ENCODE measurements at places on chromosomes 2 and 18.

DNA sequence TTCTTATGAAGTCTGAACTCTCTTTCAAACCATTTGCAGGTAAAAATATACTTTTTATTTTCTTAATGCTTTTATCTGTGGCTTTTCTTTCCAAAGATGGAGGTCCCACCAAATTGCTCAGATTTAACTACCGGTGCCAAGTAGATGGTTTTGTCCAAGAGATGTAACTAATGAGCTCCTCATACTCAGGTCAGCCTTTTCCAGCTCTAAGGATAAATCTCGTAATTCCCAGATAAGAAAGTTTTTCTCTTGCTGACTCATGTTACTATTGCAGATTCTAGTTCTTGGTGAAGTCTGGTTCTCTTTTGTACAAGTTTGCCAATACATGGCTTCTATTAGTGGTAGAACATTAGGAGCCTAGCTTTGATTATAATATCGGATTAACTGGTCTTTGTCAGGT, 550.8 kb upstream of the ZNF804A start:
- no peak for DNase-seq

DNA sequence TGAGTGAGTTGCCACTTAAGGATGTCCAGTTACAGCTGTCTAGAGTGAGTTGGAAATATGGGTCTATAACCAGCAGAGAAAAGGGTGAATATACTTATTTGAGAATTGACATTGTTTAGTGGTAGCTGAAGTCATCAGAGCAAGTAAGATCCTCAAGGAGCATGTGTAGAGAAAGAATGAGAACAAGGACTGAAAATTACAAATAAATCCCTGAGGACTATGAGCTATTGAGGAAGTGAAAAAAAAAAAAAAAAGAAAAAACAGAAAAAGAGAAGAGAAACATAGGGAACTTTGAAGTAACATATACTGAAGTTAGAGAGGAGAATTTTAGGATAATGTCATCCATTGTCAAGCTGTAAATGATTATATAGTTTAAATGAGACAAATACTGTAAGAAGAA, 134.0 kb upstream of the CCDC68 start:
- no peak for DNase-seq

- no peak for DNase-seq
Measured at GRCh38 chr2:110732422-110733413, at the start of gene ACOXL. Gene ACOXL (plus strand): TSS chr2:110732573. CDS start chr2:110768390, 35,817 bp downstream.

DNA sequence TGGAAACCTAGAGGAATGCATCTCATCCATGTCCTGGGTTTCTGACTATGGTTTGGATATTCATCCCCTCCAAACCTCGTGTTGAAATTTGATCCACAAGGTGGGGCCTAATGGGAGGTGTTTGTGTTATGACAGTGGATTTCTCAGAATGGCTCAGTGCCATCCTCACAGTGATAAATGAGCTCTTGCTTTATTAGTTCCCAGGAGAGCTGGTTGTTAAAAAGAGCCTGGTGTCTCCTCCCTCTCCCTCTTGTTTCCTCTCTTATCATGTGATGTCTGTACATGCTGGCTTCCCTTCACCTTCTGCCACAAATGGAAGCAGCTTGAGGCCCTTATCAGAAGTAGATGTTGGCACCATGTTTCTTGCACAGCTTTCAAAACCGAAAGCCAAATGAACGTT, 424.3 kb downstream of the DCC start:
- DNase-seq = no peak

DNA sequence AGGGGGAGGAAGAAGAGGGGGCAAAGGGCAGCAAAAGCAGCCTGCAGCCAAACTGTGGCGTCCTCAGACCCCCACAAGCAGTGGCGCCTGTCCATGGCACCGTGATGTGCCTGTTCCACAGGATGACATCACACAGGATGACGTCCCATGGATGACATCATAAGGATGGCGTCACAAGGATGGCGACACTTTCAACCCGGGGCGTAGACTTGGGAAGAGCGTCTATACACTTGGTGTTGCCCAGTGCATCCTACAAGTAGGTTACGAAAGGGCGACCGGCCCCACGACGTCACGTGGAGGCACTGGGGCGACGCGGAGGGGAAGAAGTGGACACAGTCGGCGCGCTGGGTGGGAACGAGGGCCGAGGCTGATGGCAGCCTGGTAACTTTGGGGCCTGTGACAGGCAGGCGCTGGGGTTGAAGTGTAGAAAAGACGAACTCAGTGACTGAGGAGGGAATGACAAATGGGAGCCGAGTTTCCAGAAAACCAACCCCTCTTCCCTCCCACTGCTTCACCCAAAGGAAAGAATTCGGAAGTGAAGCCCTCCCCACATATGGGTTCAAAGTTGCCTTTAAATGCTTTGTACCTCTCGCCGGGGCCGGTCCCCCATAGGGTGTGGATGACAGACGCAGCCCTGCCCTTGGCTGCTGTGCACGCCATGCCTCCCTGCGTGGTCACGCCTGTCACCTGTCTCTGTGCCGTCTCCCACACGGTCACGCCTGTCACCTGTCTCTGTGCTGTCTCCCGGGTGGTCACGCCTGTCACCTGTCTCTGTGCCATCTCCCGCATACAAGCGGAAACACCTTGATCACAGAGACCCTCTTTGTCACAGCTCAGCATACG, 13.4 kb upstream of the KCNG2 start:
- DNase-seq = no peak

DNA sequence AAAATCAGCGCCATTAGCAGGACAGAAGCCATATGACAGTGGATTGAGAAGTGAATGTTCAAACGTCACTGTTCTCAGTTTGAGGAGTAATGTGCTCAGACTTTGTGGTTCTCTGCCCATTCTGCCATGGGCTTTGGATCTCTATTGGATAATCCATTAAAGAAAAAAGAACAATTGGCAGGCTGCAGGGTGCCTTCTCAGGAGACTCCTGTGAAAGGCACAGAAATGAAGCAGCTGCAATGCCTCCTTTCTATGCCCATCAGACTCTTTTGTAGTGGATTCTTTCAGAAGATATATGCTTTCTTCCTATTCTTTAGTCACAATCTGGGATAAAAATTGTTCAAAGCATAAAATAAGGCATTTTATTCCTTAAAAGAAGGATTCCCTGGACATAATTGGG, 506.9 kb upstream of the KLHL29 start:
- no peak for DNase-seq

DNA sequence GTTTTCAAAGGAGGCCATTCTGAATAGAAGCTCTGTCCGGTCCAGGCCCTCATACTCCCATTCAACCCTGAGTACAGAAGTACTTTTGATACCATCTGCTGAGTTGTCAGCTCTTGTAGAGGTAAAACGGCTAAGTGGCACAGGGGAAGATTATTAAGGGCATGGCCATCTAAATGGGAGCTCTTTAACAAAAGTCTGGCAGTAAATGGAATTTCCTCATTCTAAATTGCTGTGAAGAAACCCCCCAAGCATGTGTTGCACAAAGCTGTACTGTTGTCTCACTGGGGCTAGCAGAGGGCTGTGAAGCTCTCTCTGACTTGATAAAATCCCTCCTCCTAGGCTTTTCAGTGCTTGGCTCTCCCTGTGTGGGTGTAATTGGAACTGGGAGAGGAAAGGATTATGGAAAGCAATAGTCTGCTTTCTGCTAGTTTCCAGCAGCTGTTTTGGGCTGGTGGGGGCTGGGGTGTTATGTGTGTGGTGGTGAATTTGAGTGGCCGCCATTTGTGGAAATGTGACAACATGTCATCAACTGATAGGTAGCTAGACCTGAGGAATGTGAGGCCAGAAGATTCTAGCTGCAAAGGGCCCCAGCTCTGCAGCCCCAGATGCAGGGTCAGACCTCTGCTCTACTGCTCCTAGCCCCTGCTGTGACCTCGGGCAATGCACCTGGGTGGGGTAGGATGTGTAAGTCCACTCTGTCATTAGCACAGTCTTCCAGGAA, 65.1 kb downstream of the MAP4K4 start:
- DNase-seq = no peak

DNA sequence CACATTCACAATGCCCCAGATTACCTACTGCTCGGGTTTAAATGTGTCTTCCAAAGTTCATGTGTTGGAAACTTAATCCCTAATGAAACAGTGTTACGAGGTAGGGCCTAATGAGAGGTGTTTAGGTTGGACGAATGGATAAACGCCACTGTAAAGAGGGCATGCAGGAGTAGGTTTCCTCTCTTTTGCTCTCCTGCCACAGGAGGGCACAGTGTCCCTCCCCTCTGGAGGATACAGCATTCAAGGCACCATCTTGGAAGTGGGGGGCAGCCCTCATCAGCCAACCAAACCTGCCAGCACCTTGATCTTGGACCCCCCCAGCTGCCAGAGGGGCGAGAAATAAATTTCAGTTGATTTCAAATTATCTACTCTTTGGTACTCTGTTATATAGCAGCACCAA, 103.5 kb downstream of the TSHZ1 start:
- no peak for DNase-seq

DNA sequence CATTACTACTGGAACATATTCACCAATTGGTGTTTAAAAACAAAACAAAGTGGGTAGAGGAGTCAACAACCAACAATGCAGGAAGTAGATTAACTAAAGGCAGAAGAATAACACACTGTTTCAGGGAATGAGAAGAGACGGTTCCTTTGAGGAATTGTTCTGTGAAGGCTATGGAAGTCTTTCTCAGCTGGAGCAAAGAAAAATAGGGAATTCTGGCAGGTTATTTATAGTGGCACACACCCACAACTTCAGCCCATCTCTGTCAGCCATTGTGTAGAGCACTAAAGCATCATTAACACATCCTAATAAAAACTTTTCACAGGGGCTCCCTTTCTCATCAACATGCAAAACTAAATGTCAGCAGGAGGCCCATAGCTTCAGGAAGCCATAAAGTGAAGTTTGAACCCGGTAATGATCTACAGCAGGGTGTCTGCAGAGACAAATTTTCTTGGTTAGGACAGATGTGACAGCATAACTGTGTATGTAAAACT, 113.6 kb downstream of the CDH2 start:
- DNase-seq = peak; percentile 62

DNA sequence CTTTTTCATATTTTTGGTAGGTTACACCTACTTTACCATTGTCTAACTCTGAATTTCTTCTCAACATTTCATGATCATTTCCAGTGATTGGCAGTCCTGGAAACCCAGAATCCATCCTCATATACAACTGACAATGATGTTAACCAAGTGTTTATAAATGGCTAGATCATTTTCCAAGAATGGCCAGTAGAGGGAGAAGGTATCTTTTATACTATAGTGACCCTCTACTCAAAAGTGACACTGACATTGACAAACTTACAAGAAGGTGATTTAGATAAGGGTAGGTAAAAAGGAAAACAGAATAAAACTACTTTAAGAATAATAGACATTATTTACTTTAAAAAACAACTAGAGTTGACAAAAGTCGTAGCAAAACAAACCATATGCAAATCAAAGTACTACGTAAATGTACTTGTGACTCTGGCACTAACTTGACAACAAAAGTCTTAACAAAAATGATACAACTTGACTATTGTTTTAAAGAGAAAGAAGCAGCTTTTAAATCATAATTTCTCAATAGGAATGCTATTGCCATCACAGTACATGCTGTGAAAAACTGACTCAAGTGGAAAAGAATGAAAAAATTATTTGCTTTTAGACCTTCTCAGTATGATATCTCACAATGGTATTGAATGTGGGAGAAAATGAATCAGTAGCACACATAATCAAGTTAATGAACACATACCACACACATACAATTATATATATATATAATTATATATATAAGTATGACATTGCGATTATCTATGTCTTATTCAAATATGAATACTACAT, 76.6 kb upstream of the GRB14 start:
- no peak for DNase-seq

GRCh38 chr2:32949260-32949659, 2.5 kb downstream of the LTBP1 start:
- DNase-seq = no peak

- DNase-seq = no peak
Measured at GRCh38 chr2:212957624-212958023, 193.8 kb downstream of the IKZF2 start.

- DNase-seq = no peak
Measured at GRCh38 chr2:232835687-232836208, 34.3 kb upstream of the SNORC start.

DNA sequence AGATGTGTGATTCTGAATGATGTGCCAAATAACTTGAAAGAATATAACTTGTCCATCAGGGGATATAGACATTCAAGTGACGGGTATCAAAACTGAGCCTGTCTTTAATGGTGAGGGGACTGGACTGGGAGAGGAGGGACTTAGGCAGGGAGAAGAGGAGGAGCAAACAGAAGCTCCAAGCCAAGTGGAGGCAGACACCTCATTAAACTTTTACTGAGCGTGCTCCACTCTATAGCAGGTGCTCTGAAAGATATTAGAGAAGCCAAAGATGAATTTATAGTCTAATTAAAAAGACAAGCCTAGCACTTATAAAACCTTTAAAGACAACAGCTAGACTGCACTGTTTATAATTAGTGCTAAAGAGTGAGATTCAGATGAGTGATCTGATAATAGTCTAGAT, 47.7 kb upstream of the SMAD2 start:
- DNase-seq = no peak

DNA sequence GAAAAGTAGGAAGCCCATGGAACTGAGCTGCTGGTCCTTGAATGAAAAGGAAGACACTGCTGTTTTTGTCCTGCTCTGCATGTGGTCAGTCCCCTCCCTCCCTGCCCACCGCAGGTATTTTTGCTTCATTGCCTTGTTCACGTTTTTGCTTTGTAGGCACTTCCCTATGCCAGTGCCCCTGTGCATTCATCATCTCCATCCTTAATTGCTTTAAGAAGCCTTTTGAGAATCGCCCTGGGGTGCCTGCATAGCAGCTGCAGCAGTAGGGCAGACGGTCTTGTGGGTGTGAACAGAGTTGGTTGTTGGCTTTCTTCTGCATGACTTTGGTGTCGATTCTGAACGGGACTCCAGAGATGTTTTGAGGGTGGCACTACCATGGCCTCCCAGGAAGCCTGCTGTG, 97.0 kb downstream of the CABLES1 start:
- DNase-seq = no peak

DNA sequence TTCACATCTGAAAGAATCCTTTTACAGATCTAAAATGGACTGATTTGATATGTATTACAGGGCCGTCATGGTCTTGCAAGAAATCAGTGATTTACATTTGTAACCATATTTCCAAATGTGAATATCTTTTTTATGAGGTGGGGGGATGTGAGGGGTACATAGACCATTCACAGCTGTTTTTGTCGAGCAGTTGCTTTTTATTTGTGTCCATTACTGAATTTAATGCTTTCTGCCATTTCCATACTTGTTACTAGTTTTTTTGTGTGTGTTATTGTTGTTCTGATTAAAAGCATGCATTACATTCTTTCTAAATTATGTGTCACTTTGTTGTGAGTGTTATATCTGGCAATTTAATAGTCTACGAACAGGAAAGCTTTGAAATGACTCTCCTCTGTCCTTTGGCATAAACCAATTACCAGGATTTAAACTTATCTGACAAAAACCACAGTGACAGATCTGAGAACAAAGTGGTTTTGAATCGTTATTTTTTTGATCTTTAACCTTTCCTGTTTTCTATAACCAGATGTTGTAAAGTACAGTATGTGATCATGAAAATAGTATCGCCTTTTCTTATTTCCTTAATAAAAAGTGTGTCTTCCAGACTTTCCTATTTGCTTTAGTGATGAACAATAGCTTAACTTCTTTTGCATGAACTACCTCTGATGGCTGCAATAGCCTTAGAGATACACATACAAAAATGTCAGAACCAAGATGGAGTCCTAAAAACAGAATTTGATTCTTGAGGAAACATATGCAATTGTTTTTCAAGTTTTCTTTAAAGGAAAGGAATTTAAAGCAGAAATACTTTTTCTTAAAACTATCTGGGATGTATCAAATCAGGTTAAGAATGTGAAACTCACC, 354.2 kb upstream of the ACVR2A start:
- no peak for DNase-seq

Data from EL (cell line).